NCI-H1048 (cell line): ENCODE measurements at places on chromosomes 3 and 15.

DNA sequence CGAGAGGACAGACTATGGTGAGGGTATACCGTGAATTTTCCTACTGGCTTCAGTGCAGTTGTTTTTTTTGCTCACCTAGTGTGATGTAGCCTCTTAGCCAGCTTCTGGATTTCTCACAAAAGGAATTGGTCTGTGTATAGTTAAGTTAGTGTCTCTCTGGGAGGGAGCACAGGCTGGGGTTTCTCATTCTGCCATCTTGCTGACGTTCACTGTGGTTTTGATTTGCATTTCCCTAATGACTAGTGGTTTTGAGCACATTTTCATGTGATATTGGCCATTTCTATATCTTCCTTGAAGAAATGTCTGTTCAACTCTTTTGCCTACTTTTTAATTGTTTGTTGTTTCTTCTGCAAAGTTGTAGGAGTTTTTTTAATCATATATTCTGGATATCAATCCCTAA lies 2.2 kb upstream of the CD86 start:
- no peak for DNase-seq

DNA sequence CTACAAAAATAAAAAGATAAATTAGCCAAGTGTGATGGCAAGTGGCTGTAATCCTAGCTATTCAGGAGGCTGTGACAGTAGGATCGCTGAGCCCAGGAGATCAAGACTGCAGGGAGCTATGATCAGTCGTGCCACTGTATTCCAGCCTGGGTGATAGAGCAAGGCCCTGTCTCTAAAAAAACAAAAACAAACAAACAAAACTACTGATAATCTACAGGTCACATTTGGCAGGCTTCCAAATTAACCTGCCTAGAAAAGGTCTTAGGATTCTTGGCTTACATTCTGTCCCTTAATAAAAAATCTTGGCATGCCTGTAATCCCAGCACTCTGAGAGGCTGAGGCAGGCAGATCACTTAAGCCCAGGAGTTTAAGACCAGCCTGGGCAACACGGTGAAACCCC lies 33.4 kb upstream of the SETD2 start:
- DNase-seq, result no peak

GRCh38 chr3:194686816-194687637 lies 1.3 kb downstream of the FAM43A start:
- DNase-seq, result no peak

GRCh38 chr3:46027736-46028397 lies 584 bp upstream of the XCR1 start:
- no peak for DNase-seq

- DNase-seq, result no peak
Measured at GRCh38 chr3:66259566-66260255, 38.9 kb downstream of the SLC25A26 start.
